ENCODE measurements at places on chromosomes 4 and X. TPM values are rescaled to one million over a fixed set of nuclear protein-coding genes. Genes with fewer than 3 reads are reported as not detected.

GRCh38 chr4:102869569-102870197 lies 891 bp downstream of the CISD2 start:
- no peak for DNase-seq

Gene WDFY3
- 115 TPM for total RNA-seq

DNA sequence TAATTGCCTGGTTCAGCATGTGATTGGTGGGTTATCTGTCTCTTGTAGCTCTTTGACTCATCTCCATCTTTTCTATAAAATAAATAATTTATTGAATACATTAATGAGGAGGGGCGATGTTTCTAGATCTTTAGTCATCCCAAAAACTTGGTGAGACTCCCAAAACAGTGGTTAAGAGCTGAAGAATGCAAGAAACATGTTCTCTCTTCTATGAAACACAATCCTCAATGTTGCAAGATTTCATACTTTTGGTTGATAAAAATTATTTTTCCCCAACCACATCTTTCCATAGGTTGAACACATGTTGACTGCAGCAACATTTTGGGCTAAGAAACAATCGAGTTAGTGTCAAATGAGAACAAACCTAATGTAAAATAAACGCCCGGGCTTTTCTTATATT lies 1.2 kb upstream of the TMEM47 start:
- no peak for DNase-seq

Gene SAGE1
- not detected for total RNA-seq

Gene MAGEA4
- not detected for total RNA-seq

DNA sequence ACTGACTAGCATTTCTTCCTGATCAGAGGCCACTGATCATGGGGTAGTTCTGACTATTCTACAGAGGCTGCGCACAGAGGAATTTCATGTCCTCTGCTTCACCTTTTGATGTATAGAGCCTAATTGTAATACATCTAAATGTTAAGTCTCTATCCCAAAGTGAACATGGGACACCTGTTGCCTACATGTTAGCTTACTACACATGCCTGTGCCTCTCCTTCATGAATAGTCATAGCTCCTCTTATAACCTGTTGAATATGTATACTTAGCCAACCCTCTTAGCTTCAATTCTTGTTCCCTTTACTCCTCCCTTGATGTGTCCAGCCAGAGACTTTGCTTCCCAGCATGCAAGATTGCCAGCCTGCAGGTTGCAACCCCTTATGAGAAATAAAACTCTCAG lies 9.6 kb upstream of the THOC2 start:
- no peak for DNase-seq

- no peak for DNase-seq
These were observed 263.8 kb upstream of the PABPC4L start for GRCh38 chr4:134465417-134465816.

- DNase-seq, result no peak
These were observed 127.2 kb upstream of the MAP3K15 start for GRCh38 chrX:19642241-19643109.

Gene RXFP1
- total RNA-seq, result not detected

DNA sequence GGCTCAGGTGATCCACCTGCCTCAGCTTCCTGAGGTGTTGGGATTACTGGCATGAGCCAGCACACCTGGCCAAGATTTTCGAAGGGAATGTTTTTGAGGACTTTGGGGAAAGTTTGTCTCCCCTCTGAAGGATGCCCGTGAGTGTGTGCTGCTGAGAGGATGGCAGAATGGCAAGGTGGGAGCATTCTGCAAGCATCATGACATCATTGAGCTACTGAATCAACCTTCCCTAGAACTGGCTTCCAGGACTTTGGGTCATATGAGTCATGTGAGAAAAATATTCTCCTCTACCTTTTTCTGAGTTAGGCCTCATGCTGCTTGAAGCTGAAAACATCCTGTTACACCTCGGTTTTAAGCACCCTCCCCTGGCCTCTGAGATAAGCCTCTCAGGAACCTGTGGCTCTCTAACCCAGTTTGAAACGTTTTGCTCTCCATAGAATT lies 31.0 kb downstream of the TMEM131L start:
- no peak for DNase-seq

- no peak for DNase-seq
These were observed 29.5 kb downstream of the NIPAL1 start for GRCh38 chr4:48046059-48046458.

- DNase-seq, result no peak
These were observed 245.2 kb upstream of the TET2 start for GRCh38 chr4:104901438-104901837.

- no peak for DNase-seq
These were observed at the start of gene KLKB1 for GRCh38 chr4:186227221-186227620. Gene KLKB1, plus strand, starts transcription at chr4:186227507. Its CDS starts 689 bp downstream, at chr4:186228196.

Gene LRPAP1
- total RNA-seq, result 125 TPM

DNA sequence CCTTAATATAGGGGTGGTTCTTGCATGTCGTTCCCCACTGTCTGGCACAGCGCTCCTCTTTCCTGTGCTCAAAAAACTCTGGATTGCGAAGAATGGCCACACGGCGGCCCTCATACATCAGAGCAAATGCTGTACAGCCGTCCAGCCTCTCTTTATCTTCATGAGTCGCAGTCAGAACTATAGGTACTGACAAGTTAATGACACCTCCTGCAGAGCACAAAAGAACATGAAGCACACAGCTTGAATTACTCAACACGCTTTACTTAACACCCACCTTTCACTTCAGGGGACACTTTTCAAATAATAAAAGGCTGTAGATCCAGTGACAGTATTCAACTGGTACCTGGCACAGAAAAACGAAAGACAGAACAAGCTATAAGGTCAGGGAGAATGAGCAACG lies 65.3 kb downstream of the PAPSS1 start:
- no peak for DNase-seq

DNA sequence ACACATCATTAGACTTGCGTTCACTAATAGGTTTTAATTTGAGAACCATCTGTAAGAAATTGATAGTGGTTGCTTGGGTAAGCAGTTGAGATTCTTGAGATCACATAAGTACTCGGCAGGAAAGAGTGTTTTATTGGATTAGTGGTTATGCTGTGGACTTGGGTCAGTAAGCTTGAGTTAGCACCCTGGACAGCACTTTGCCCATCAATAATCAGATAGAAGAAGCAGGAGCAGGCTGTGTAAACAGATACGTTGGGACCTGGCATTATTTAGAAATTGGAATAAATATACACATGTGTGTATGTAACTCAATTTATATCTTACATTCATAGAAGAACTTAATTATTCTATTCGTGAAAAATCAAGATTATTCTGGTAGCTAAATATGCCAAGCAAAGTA lies 357.5 kb upstream of the SMIM31 start:
- no peak for DNase-seq

Gene USP27X
- 7.6 TPM for total RNA-seq

- no peak for DNase-seq
These were observed 43.5 kb downstream of the SRPX2 start for GRCh38 chrX:100687546-100687945.

DNA sequence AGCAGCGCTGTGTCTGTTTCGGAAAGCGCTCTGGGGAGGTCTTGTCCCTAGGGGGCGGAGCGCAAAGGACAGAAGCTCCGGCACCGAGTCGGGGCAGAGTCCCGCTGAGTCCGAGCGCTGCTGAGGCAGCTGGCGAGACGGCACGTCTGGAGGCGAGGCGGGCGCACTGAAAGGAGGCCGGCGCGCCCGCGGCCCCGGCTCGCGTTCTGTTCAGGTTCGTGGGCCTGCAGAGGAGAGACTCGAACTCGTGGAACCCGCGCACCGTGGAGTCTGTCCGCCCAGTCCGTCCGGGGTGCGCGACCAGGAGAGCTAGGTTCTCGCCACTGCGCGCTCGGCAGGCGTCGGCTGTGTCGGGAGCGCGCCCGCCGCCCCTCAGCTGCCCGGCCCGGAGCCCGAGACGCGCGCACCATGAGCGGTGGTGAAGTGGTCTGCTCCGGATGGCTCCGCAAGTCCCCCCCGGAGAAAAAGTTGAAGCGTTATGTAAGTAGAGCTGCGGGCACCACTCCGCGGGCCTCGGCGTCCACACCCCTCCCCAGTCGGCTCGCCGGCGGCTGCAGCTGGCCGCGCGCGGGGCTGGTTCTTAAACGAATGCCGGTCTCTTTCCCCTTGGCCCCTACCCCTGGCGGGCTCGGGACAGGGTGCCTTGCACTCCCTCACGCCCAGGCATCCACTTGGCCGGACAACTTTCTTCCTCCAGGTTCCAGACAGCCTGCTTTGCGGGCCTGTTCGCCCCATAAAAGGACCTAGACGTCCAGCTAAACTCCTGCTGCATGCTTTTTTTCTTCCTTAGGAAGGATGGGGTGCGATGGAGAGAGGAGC lies at the start of gene GAB1:
TSS of gene GAB1 (plus strand) at position 96 of the 819 bp plus-strand sequence. CDS start at position 409, 313 bp downstream.
- DNase-seq, result peak; percentile 63

DNA sequence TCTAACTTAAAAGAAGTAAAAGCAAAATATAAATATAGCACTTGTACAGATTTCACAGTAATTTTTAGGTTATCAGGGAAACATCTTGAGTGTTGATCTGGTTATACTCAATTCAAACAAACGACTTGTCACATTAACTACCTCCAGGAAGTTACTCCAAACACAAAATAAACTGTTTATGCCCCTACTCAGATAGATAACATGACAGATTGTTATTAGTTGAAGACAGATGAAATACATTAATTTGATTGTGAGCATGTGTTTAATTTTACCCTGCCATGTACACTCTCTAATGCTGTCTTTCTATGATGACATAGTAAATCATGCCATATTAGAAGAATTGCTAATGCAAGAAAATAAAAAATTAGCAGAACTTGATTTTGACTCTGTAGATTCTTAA lies 88.0 kb downstream of the RAB28 start:
- no peak for DNase-seq

Gene CHRNA9
- 0.43 TPM for total RNA-seq

DNA sequence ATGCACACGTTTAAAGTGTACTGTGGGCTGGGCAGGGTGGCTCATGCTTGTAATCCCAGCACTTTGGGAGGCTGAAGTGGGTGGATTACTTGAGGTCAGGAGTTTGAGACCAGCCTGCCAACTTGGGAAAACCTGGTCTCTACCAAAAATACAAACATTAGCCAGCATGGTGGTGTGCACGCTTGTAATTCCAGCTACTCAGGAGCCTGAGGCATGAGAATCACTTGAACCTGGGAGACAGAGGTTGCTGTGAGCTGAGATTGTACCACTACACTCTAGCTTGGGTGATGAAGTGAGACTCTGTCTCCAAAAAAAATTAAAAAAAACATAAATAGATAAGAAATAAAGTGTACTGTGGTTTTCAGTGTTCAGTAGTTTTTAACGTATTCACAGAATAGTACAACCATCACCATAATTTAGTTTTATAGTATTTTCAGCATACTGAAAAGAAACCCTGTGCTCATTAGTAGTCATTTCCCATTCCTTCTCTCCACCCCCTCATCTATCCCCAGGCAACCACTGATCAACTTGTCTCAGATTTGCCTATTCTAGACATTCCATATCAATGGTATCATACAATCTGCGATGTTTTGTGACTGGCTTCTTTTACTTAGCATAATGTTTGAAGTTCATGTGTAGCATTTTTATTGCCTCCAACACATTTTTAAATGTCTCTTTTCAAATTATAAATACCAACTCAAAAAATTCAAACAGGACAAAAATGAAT lies 19.1 kb downstream of the SLAIN2 start:
- no peak for DNase-seq

Gene GPC3
- total RNA-seq, result 197 TPM

DNA sequence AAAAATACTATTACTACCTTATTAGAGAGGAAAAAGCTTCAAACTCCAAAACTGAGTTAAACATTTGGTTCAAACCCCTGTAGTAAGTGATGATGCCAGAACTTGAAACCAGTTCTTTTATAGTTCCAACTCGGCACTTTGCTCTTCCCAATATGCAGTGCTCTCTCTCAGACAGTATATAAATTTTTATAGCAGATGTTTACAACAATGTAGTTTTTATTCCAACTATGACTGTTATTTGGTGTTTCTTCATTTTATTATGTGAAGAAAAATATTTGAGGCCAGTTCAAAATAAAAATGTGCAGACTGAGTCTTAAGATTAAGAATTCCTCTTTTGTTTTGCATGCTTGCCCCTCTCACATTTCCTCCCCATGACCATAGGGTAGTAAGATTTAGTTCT lies 2.9 kb upstream of the PPP4R3C start:
- no peak for DNase-seq

DNA sequence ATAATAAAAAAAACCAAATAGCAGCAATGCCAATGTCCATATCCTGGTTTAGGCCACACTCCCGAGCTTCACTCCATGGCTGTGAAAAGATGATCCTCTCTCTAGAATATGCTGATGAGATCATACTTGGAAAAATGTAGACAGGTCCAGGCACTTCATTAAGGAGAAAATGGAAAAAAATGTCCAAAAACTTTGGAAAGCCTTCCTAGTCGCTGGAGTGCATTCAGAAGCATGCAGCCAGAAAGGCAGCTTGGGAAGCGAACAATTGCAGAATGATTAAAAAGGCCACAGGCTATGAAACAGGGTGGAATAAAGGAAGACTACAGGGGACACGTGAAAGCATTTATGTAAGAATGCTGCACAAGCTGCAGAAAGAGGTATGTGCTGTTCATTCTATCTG lies 165.6 kb upstream of the HCCS start:
- DNase-seq, result no peak

DNA sequence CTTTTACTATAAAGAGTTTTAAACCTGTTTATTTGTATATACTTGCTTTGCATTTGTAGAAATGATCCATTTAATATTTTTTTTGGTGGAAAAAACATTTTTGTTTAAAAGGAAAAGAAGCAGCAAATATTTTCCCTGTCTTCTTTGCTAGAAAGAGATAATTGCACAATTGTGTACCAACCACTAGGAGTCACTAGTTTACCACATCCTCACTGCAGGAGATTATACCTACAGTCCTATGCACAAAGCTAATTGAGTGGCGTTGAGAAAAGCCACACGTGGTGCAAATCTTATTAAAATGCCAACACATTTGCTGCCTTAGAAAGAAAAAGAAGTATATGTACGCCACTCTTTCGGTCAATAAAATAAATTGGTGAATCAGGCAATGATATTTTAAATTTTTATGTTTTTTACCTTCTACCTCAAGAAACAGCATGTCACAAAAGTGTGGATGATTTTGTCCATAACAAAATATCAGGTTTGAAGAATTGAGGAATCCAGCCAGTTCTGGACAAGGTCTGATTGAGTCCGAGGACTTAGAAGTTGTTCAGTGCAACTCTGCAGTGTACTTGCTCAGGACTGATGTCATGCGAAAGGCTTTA lies 102.9 kb downstream of the GRXCR1 start:
- no peak for DNase-seq

DNA sequence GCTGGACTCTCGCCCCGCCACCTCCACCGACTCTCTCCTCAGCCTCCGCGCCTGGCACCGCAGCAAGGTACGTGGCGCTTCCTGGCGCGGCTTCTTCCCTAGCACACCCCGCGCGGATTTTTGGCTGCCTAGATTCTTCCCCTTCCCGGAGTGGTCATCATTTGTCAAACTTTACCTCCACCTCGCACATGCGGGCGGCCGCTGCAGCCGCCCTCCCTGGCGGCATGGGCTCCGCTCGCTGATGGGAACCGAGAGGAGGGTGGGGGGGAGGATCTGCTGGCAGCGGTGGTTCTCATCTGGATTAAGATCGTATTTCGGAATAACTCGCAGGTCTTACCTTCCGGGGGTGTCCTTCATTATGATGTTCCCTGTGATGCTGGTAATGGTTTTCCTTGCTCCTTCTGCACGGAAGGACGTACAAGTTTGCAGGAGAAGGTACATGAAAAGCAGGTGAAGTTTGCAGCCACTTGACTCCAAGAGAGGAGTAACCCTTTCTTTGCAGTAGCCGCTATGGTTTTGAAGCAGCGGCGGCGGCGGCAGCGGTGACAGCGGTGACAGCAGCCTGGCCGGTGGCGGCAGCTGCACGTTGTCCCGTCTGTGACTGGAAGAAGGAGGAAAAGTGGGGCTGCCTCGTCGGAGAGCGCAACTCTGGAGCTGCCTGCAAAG lies 2183.9 kb upstream of the TENM3 start:
- peak; percentile 14 for DNase-seq

- no peak for DNase-seq
These were observed 318.4 kb upstream of the GIMD1 start for GRCh38 chr4:106687026-106687425.

Gene CAMK2D
- total RNA-seq, result 72.2 TPM

Gene STPG2
- total RNA-seq, result 1.1 TPM

Measured in progenitor cell of endocrine pancreas (in vitro differentiated cells).